ENCODE measurements at places on chromosomes 1 and 21.

- no peak for DNase-seq
Observed at GRCh38 chr1:6483017-6483760, 8.3 kb downstream of the PLEKHG5 start.

- no peak for DNase-seq
Observed at GRCh38 chr1:17438318-17439249, 893 bp downstream of the RCC2 start.

DNA sequence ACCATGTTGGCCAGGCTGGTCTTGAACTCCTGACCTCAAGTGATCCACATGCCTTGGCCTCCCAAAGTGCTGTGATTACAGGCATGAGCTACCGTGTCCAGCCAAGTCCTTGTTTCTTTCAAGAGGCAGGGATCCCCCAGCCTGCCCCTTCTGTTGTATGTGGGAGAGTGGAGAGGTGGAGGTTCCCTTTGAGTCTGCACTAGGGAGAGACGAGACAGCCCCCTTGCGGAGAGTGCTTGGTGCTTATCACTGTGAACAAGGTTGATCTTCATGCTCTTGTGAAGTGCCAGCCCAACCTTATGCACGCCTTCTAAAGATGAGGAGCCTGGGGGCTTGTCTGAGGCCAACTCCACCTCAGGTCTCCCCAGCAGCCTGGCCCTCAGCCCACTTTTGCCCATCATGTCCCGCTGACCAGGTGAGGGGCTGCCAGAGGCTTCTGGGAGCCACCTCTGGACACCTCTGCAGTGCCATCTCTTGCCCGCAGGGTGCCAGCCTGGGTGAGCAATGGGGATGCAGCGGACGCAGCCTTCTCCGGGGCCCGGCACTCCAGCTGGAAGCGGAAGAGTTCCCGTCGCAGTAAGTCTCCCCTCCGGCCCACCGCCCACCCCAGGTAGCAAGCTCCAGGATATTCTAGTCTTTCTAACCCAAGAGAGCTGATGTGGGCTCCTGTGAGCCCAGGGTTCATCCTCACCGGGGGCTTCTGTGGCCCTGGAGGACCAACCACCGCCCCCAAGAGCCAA is 62.3 kb downstream of the ARHGEF10L start:
- DNase-seq: no peak

- DNase-seq: no peak
Observed at GRCh38 chr1:25031601-25031965, 101.5 kb upstream of the RUNX3 start.
